ENCODE measurements at places on chromosomes 3 and 15.

- DNase-seq, result no peak
These were observed 973.8 kb downstream of the ROBO2 start for GRCh38 chr3:78013653-78014052.

GRCh38 chr3:21466476-21466875, 284.5 kb downstream of the ZNF385D start:
- no peak for DNase-seq

DNA sequence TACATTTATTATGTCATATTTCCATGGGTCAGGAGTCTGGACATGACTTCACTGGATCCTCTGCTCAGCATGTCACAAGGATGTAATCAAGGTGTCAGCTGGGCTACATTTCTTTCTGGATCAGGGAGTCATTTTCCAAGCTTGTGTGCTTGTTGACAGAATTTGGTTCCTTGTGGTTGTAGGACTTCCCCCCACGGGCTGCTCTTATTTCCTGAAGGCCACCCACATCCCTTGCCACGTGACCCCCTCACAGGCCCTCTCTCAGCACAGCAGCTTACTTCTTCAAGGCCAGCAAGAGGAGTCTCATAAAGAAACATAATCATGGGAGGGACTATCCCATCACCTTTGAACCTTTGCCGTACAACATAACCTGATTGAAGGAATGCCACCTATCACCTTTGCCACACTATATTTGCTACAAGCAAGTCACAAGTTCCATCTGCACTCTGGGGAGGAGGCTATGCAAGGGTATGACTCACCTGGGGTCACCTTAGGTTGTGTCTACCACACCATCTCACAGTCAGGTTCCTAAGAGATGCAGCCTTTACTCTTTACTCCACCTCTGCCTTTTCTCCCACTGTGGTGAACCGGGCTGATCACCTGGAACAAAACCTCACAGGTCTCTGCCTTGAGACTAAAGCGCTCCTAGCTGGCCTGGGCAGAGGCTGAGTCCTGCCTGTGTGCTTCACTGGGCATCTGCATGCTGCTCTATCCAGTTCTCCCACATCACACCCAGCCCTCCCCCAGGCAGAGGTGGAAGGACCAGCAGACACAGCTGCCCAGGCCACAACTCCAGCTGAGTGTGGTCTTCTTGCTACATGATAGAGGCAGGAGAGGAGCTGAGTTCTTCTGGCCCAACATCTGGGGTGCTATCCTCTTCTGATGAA, 13.5 kb downstream of the RAB6B start:
- no peak for DNase-seq

DNA sequence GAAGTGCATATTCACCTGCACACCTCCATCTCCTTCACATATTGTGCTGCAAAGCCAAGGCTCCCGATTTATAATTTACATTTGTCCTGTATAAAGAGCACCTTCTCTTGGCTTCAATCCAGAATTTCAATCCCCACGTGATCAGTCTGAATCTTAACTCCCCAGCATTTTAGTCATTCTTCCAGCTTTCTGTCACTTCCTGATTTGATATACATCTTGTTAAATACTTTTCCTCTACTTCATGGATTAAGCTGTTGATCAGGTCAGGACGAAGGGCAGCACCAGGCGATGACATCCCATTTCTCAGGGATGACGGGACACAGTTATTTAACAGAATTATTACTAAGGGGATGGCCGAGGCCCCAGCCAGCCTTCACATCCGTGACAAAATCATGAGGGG, 212.5 kb downstream of the EPHB1 start:
- DNase-seq, result no peak

- DNase-seq, result peak; percentile 70
These were observed 9.4 kb upstream of the CMSS1 start for GRCh38 chr3:99808163-99808794.

DNA sequence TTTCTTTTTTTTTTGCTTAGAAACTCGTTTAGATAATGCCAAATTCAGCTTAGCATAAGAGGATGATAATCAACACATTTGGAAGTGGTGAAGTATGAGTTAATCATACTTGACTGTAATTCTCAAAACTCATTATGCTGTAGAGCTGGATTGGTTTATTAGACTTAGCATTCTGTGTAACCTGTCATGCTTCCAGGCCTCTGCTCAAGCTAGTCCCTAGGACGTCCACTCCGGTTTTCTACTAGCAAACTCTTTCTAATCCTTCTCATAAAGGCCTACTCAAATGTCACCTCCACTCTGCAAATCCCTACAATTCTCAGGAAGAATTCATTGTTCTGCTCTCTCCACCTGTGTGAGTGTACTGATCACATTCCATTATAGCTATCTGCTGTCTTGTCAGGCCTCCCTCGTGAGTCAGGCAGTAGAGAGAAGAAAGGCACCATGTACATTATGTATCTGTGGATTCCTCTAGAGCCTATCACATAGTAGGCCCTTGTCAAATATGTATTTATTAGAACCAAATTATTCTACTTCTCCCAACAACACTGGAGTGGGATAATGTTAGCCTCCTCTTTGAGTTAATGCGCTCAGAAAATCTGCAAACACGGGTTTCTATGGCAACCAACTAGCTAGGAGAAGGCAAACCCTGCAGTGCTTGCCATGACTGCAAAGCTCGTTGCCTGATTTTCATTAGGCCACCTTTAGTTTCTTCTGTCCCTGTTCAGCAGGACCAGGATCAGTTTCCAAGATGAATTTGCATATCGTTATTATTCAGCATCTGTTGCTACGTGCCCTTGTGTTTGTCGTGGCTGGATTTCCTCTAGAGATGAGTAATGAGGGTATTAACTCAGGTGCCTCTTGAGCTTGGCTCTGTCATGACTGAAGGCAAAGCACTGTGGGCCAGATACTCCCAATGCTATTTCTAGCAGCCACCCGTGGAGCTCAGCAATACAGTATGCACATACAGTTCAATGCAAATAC, 30.7 kb downstream of the ATP13A5 start:
- DNase-seq, result no peak

DNA sequence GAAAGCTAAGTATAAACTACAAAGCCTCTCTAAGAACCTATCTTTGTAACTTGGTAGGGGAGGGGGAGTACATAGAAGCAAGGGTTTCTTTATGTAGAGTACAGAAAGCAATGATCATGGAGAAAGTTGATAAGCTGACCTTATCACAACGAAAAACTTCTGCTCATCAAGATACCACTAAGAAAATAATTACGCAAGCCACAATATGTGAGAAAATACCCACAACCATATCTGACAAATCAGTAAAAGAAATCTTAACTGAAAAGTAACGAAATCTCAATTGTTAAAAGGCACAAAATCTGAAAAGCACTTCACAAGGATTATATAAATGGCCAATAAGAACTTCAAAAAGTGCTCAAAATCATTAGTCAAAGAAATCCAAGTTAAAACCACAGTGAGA, 35.1 kb upstream of the RPS17 start:
- DNase-seq, result no peak

DNA sequence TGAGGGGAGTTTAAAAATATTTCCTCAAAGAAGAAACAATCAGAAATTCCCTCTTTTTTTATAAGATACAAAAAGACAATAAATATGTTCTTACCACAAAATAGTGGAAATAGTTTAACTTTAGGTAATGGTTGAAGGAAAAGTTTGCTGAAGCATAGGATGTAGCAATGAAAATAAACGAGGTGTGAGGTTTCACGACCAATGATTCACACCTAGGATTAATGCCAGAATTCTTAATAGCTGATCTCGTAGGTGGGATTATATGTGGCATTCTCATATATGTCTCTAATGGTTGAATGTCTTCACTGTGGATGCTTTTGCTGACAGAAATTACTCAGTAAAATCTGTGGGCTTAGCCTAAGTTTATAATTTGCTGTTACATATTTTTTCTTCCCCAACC, 467.7 kb downstream of the FGF12 start:
- no peak for DNase-seq

DNA sequence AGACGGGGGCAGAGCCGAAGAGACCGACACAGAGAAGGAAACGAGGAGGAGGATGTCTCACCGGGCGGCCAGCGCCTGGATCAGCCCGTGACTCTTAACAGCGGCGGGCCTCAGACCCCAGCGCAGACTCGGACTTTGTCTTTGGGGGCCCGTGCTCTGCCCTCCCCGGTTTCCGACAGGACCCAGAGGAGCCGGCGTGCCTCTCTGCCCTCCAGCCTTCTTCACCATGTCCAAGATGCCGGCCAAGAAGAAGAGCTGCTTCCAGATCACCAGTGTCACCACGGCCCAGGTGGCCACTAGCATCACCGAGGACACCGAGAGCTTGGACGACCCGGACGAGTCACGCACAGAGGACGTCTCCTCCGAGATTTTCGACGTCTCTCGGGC, 1.0 kb downstream of the TSC22D2 start:
- no peak for DNase-seq

DNA sequence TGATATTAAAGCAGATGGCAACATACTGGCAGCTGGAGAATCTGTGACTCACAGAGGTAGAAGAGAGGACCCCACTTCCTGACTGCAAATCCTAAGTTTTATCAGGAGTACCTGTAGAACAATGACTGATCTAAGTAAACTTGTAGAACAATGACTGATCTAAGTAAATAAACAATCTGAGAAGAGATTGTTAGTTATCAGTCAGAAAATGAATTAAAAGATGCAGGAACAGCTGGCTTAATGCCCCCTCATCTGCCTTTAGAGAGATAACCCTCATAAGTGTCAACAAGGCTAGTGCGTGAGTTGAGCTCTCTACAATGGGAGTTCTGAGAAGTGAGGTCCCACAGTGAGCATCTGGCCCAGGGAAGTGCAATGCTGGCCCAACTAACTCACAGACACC, 14.6 kb downstream of the ACAD11 start:
- no peak for DNase-seq

DNA sequence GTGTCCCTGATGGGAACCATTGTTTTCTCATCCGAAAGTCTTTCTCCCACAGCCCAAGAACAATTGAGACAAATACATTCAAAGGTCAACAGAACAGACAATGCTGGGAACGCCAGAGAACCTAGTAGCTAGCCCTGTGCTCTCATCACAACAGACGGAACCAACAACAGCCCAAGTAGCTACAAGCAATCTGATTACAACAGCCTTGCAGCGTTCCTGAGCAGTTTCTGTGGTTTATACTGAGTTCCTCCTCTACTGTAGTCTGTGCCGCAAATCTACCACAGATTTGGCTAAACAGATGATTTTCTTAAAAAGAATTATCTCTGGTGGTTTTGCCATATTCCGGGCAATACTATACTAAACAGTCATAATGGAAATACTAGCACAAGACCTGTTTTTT, 435.6 kb downstream of the MECOM start:
- peak; percentile 55 for DNase-seq

DNA sequence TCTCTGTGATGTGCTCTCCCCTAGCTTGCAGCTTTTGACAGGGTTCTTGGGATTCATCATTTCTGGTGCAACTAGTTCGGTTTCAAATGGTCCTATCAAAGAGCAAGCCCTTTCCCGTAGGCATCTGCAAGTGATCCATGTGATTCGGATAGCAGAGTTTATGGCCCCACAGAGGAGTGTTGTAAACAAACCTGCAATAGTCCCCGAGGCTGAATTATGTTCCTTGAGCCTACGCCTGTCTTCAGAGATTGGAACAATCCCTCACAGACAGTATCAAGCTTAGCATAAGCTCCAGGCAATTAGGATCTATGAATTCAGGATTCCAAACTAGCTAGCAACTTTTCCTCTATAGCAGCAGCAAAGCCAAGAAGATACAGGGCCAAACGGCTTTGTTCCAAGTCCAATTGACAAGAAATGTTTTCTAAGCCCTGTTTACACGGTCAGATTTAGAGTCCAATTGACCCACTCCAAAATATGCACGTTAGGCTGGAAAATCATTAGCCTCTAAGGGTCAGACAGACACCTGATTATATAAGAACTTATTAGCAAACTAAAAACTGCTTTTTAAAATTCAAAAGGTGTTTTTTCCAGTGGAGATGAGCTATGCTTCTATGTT, 24.8 kb downstream of the LNP1 start:
- no peak for DNase-seq

GRCh38 chr3:32510075-32510724, 7.5 kb upstream of the CMTM6 start:
- DNase-seq, result peak; percentile 76

DNA sequence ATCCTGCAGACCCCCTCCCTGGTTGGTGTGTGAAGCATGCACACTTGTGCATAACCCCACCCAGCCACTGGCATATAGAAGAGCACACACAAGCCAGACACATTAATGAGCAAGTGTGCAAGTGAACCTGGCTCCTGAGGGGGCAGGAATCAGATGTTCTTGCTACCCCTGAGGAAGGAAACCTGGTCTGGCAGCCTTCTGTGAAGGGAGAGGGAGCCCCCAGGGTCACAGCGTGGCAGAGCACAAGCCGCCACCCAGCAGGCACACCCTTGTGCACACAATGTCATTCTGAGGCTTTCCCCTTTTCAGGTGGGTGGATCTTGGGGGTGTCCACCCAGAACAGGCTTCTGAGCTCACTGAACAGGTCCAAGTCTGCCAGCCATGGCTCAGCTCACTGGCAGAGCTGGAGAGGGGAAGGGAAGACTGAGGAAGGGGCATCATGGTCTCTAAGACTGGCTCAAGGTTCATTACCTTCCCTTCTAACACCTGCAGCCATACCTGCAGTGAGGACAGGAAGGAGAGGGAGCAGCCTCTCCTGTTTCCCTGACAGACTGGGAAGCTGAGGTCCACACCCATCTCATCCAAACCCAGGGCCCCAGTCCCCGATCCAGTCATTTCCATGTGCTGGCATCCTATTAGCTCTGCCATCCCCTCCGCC, 31.6 kb upstream of the SEMA3F start:
- no peak for DNase-seq

DNA sequence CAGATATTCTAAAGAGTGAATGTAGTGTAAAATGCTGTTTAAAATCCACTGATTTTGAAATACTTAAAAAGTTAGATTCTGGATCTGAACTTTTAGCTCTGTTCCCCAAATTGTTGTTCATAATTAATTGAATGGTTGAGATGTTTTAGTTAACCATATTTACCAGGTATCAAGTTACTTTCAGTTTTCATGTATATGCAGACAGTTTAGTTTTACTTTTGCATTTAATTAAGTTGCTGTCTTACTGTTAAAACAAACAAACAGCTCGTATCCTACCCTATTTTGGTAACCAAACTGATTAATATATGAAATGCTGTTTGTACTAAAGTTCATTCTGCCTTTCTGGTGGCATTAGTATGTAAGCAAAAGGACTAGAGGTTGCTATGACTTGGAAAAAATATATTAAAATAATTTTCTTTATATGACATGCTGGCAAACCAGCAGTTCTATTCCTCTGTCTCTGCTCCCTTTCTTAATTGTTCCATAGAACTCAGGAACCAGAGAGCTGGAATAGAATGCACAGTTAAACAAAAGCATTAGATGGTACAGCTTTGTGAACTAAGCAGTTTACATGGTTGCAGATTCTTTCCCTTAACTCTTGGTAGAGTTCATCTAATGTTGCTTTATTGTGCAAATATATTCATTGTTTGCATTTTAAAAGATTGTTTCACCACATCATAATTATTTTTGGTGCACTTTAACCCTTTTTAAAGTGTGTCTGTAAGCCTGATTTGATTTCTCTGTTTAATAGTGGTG, 39.5 kb upstream of the SCAANT1 start:
- DNase-seq, result no peak

DNA sequence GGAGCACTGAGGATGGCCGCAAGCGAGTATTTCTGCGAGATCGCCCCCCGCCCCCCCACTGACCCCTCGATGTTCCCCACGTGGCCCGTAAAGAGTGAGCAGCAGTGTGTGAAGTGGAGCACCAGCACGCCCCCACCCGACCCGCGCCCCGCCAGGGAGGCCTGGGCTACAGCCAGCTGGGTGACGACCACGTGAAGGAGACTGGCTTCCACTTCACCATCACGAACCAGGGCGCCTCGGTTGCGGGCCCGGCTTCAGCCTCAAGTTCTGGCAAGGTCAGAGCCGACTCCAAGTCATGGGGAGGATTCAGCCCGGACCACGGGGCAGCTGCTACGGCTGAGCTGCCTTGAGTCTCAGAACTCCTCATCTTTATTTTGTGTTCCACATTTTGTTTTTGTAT, 2.4 kb upstream of the RNU5B-1 start:
- no peak for DNase-seq
